ENCODE measurements at places on chromosomes 11 and 22.

DNA sequence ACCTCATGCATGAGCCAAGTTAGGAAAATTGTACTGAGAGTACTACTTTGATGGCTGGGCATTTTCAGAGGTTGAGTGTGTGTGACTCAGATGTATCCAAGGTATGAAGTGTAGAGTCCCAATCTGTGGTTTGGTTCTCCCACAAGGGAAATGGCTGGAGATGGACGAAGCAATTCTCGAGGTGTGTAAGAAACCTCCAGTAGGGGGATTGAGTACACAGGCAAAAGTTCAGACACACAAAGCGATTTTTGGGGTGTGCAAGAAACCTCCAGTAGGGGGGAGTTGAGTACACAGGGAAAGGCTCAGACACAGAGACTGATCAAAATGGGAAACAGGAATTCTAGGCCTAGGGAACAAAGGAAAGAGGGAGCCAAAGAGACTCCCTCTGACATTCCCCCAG lies 1536.3 kb downstream of the FAM181B start:
- no peak for DNase-seq

- DNase-seq: no peak
Measured at GRCh38 chr11:8698917-8699441, 16.4 kb downstream of the RPL27A start.

DNA sequence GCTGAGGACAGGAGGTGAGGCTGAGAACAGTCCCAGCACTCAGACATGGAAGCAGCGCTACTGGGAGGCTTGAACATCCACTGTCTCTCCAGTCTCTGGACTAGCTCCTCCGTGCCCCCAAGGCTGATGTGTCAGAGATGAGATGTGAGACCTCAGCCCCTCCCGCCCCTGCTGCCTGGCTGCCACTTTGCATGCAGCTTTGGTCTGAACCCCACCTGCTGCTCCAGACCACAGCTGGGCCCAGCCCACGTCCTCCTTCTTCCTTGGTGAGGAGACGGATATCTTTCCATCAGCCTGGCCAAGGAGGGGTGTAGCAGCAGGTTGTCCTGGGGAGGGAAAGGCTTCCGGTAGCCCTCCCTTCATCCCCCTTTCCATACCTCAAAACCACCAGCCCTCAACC lies 148.0 kb upstream of the B3GAT1 start:
- no peak for DNase-seq

GRCh38 chr11:8531982-8532381 lies 62.0 kb downstream of the STK33 start:
- DNase-seq: no peak

DNA sequence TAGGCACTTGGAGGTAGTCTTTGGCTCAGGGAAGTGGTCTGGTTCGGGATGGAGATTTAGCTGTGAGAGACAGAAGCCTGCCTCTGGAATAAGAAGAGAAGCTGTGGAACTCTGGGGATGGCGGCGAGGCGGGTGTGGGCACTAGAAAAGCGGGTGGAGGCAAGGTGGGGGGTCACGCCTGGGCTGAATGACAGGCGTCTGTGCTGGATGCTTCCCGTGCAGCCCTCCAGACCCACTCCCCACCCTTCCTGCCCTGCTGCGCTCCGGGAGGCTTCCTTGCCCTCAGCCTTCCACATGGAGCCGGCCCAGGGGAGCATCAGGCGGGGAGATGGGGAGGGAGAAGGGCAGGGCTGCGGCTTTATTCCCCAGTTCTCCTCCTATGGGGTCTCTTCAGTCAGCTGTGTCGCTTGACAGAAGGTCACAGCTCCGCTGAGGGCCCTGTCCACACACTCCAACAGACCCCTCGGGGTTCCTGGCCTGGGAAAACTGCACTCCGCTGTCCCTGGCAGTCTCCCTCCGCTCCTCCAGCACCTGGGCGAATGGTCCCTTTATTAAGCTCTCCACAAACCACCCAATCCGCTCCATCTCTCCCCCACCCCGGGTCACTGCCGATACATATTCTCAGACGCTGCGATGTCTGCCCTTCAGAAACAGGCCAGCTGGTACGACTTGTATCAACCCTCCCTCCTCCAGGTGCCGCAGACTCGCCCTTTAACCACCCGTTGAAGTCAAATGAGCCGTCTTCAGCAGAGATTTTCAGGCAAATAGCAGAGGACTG lies 6.2 kb downstream of the DNAJB13 start:
- no peak for DNase-seq

Data from NCI-H187 treated with DMSO at 0.1 percent for 48 hours (cell line).